ENCODE measurements at places on chromosomes 4 and X.

DNA sequence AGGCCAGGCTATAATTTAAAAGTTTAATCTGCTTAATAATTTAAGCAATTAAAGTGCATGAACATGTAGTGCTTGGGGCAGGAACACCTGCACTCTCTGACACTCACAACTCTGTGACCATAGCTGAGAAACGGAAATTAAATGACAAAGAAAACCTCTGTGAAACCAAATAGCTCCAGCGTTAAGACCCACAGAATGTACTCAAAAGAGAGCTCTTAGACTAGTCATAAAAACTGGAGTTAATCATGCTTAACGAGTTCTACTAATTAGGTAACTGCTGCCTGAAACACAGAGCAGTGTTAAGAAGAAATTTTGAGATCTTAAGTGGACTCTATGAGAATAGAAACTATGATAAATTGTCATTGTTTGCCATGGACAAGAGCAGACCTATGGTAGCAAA, 174.4 kb upstream of the SPIN4 start:
- no peak for DNase-seq

DNA sequence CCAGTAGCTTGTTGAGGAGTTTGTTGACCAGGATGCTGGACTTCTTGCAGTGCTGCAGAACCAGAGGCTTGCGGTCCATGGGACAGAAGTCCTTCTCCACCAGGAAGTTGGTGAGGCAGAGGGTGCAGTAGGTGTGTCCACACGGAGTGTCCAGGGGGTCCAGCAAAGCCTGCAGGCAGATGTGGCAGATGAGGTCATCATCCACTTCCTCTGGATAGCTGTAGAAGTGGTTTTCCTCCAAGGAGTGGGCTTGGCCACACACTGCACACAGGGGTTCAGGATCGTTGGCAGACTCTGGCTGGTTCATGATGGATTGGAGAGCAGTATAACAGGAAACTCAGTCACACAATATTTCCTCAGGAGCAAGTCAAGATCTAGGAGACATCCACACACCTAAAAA, 17.6 kb downstream of the LNX1 start:
- no peak for DNase-seq

GRCh38 chr4:119682099-119682498, 53.5 kb upstream of the PDE5A start:
- DNase-seq, result no peak

GRCh38 chr4:80462621-80463091, 127.1 kb downstream of the CFAP299 start:
- DNase-seq, result no peak

- no peak for DNase-seq
Observed at GRCh38 chr4:98688411-98689290, 30.2 kb upstream of the TSPAN5 start.

- DNase-seq, result no peak
Observed at GRCh38 chrX:21632027-21632426, 26.1 kb downstream of the KLHL34 start.

- no peak for DNase-seq
Observed at GRCh38 chrX:11131146-11131545, 20.0 kb downstream of the HCCS start.

DNA sequence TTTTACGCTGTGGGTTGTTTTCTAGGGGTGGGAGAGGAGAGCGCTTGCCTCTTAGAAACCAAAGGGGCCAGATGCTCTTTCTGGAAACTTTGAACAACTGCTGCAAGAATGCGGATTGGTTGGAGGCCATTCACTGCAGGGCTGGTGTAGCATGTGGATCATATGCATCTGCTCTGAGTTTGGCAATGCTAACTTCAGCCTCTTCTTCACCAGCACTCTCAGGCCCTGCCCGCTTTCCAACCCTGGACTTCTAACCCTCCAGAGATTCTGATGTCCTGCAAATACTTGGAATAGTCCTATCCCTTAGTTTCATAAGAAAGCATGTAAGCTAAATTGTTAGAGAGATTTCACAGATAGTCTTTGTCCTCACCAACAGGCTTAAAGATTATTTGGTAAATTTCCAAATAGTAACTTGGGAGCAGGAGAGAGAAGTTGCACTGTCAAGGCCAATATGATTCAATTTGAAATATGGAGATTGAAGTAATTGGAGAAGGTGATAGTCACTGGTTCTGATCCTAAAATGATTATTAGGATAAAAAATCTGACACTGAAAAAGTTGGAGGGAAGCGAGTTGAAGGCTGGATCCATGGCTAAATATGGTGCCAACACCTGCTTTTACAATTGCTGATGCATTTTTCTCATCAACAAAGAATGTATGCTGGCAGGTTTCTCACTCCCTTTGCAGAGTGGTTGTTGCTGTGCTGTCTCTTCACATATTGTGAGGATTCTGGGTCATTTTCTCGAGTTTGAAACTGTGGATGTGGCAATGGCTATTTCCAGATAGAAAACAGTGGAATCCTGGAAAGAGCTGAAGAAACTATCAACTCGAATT, 210.4 kb downstream of the PTTG2 start:
- DNase-seq, result no peak

DNA sequence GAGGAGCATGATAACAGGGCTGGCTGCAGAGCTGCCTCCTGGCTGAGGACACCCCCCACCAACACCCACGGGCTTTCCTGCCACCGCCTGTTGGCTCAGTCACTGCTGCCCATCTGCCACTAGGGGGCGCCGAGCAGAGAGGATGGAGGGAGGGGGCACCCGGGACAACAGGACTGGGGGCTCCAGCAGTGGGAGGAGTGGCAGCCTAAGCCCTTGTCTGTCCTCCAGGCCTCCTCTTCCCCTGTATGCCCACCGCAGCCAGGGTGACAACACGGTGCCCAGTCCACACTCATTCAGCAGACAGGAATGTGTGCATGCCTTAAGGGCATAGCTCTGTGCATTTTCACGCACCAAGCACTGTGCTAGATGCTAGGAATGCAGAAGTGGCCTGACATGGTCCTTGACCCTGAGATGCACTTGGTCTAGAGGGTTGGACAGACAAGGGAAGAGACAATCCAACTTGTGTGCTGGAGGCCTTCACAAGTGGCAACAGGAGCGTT, 149.9 kb downstream of the AMMECR1 start:
- DNase-seq, result no peak

DNA sequence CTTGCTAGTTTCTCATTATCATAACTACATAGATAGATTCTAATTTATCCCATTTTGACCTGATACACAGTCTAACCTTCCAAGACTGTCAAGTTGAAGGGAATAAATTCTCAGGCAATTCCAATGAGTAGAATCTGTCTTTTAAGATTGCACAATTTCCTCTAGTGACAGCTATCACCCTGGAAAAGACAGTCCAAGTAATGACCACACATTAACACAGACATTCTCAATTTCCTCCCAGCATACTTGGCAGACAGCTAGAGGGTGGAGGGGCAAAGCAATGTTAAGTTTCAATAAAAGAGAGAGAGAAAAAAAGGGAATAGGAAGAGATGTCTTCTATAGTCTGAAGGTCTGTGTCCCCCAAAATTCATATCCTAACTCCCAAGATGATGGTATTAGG, 234.7 kb downstream of the LDB2 start:
- no peak for DNase-seq

Data from ascending aorta (tissue), 2 donors.